ENCODE measurements at places on chromosomes 7 and 10.

DNA sequence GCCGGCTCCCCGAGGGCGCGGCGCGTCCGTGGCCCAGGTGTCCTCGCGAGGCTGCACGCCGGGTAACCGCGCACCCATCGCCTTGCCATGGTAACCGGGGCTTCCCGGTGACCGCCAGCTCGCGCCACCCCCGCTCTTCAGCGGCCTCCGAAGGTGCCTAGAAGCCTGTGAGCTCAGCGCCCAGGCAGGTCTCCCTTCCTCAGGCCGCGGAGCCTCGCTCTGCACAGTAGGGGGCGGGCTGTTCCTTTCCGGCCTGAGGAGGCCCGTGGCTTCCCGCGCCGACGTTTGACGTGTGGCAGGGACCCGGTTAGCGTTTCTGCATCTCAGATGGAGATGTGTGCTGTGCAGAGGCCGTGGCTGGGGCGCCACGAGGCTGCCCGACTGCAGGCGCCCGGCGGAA lies 117.1 kb downstream of the DYNC2I1 start:
- peak; percentile 71 for DNase-seq

GRCh38 chr7:92722541-92722940 lies 113.8 kb downstream of the CDK6 start:
- no peak for DNase-seq

DNA sequence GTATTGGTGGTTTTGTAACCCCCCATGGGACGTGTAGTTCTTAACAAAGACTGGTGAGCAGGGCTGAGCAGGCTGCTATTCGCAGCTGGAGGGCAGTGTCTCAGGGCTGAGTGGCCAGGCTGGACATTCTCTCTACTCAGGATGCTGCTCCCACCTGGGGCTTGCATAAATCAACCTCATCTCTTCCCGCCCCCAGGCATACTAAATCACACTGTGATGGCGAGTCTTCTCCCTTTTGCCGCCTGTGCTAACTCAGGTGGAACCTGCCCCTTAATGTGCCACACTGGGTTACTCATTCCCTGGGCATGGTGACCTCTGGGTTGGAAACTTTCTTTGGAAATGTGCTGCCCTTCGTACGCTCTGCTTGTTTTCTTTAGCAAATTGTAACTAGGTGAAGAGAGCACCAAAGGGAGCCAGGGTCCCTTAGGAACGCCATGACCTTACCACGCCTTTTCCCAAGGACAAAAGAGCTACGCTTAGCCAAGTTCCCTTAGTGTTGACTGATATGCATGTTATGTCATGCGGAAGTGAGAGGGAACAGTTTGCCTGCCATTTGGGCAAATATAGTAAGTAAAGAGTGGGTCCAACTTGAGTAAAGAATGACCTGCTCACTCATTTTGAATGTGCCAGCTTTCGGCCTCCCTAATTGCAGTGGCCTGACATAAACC lies 40.4 kb upstream of the COBL start:
- DNase-seq, result no peak

DNA sequence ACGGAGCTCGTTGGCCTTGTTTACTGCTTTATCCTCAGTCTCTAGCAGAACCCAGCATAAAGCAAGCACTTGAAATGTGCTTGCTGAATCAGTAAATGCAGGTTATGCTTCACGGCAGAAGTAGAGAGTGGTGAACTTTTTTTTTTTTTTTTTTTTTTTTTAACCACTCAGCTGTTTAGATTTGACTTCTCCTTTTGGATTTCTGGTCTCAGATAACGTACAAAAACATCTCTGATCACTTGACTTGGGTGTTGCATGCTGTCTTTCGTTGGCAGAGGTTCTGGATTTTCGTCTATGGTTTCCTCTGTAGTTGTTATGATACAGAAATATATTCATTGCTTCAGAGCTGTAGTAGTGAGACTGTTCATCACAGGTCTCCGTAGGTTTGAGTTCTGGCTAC lies 242.5 kb upstream of the HABP2 start:
- DNase-seq, result no peak

DNA sequence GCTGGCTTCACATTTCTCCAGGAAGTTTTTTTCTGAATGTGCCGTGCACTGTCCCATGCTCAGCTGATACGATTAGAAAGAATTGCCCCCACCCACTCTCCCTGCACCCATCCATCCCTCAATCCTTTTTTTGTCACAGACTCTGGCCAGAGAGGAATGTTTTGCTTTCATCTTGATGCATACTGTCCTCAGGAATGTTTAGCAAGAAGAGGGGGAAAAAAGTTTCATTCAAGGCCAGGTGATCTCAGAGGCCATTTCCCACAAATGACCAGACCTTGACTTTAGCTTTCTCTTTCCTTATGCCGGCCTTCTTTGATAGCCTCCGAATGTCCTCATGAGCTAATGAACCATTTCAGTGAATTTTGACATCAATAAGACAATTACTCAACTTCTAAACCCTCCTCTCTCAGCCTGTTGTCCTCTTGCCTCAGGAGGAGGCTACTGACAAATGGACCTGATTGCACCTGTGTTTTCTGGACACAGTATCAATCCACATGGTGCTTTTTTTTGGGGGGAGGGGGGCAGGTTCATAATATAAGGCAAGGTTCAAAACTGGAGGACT lies 105.0 kb upstream of the KLF6 start:
- DNase-seq, result peak; percentile 89

DNA sequence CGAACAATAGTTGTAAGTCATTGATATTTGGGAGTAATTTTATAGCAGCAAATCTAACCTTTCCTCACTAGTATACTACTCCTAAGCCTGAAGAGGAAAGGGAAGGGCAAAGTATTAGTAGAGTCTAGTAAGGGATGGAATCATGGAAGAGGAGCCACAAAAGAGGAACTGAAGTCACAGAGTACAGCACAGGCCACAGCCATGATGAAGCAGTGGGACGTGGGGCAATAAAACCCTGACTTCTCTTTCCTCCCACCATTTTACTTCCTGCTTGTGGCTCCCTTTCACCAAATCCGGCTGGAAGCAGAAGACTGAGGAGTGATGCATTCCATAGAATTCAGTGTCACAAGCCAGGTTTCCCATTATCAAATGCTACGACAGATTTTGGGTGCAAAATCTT lies 58.7 kb downstream of the CABCOCO1 start:
- DNase-seq, result no peak

DNA sequence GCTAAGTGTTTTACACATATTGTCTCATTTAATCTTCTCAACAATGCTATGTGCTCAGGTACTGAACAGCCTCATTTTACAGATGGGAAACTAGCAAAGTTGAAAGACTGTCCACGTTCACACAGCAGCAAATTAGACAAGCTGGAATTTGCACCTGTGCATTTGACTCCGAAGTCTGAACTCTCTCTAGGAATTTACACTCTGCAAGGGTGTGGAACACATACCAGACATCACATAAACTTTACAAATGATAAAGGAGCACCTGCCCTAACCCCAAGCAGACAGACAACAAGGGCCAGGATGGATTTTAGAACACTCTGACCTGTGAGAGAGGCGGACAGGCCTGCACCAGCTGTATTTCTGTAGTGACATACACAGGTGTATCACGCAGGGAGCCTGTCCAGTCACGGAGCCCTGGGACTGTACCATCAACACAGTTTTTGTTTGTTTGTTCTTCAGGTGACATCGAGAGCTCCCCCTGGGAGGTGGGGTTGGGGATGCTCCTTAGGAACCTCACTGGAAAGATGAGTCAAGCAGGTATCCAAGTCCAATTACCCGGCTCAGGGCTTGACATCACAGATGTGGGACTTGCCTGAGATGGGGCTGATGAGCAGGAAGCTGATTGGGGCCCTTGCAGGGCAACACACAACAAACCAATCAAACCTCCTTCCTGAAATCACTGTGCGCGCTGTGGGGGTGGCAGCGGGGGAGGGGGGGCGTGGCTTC lies 31.0 kb downstream of the MKI67 start:
- DNase-seq, result peak; percentile 40

- DNase-seq, result peak; percentile 80
Observed at GRCh38 chr7:152588350-152588749, 87.6 kb downstream of the XRCC2 start.

GRCh38 chr7:38211940-38212339 lies 33.9 kb downstream of the STARD3NL start:
- no peak for DNase-seq

- no peak for DNase-seq
Observed at GRCh38 chr10:88074971-88075370, 211.5 kb downstream of the PTEN start.

- DNase-seq, result no peak
Observed at GRCh38 chr10:26621243-26621888, 76.1 kb upstream of the PDSS1 start.

DNA sequence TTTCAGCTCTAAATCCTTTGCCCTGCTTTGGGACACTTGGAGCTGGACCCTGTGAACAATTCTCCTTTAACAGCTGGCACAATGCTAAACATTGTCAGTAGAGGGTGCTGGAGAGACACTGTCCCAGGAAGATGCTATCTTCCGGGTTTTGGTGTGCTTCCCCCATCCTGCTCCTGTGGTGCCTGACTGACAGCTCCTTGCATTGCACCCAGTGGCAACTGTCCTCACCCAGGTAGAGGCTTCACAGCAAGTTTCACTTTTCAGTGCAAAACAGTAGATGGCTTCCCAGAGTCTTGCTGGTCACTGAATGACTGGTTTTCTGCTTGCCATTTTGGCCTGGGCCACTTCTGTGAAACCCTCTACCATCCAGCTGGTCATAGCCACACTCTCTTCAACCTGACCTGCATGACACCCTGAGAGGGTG lies 77.3 kb downstream of the CDC14C start:
- peak; percentile 91 for DNase-seq

- DNase-seq, result no peak
Observed at GRCh38 chr10:117554241-117554814, 11.8 kb downstream of the EMX2 start.

- no peak for DNase-seq
Observed at GRCh38 chr7:151373599-151373998, 32.0 kb downstream of the NUB1 start.

- peak; percentile 55 for DNase-seq
Observed at GRCh38 chr7:84704380-84704779, 482.5 kb downstream of the SEMA3D start.

DNA sequence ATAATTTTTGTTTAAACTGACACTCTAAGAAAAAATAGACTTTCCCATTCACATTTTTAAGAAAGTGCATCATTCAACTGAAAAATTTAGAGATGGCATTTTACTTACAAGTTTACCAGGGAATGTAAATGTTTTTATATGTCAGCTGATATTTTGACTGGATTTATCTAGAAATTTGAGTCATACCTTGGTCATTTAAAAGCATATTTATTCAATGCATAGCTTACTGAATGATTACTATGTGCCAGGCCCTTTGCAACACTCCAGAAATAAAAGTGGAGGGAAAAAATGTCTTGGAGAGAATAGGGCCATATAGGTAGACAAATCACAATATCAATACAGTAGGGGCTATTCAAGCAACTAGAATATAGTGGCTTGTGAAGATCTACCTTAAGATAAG lies 98.4 kb upstream of the FAM3C start:
- DNase-seq, result no peak

DNA sequence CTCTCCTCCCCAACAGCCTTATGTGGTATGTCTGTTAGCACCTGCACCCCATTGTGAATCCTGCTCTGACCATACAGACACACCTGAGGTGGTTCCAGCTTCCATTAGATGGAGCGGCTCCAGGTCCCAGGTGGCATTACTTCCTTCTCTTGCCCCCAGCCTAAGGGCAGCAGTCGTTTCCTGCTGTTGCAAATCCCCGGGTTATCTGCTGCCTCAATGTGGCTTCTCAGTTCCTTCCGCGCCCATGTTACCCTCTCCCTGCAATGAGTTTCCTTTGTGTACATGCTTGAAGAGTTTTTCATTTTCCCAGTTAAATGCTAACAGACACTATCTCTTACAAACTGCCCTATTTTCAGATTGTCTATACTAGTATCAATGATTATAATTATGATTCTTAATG lies 62.8 kb upstream of the PRKCQ start:
- no peak for DNase-seq

- no peak for DNase-seq
Observed at GRCh38 chr10:116620423-116621400, at the start of gene PNLIPRP2. PNLIPRP2 (plus strand) TSS chr10:116620953.

DNA sequence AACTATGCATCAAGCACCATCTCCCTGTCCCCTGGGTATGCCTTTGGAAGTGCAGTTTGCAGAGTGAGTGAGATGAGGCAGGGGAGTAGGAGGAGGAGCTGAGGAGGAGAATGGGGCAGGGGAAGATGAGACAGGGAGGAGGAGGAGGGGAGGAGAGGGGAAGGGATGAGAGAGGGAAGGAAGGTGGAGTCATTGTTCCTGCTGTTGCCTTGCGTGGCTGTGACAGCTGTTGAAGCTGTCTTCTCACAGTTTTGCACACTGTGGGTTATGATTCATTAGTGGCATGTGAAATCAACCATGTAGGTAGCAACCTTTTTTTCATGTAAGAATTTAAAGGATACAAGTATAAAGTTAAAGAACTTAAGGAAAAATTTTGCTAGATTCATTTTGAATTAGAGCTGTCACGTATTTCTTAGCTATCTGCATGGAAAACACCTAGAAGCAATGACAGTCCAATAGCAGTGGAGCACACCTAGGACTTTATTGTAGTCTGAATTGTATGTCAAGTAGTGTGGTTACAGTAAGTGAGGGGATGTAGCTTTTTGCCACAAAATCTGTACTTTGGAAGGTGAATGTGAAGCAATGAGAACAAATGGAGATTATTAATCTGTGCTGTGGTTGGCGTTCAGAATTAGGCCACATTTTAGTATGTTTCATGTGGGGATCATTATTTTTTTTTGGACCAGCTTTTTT lies 21.7 kb downstream of the CCM2 start:
- DNase-seq, result peak; percentile 14

GRCh38 chr7:22630069-22630468 lies 96.9 kb upstream of the IL6 start:
- peak; percentile 44 for DNase-seq

GRCh38 chr10:37476285-37476684 lies 350.9 kb downstream of the ANKRD30A start:
- DNase-seq, result no peak

GRCh38 chr7:16891338-16891737 lies 9.6 kb upstream of the AGR3 start:
- DNase-seq, result peak; percentile 76

DNA sequence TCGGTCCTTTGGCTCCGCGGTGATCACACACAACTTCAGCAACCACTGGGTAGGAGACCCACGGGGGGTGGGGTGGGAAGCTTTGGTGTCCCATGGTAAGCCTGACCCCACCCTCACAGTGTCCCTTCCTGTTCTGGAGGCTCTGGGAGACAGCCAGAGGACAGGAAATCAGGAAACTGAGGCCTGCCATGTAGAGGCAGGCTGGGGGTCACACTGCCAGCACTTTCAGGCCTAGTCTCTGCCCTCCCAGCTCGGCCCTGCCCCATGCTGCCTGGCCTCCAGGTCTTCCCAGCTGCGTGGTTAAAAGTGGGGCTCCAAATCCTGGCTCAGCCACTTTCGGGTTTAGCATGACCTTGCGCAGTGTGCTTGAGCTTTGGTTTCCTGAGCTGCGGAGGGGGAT lies 10.9 kb downstream of the AQP1 start:
- no peak for DNase-seq

GRCh38 chr7:146875237-146875785 lies 758.7 kb downstream of the CNTNAP2 start:
- DNase-seq, result peak; percentile 1

DNA sequence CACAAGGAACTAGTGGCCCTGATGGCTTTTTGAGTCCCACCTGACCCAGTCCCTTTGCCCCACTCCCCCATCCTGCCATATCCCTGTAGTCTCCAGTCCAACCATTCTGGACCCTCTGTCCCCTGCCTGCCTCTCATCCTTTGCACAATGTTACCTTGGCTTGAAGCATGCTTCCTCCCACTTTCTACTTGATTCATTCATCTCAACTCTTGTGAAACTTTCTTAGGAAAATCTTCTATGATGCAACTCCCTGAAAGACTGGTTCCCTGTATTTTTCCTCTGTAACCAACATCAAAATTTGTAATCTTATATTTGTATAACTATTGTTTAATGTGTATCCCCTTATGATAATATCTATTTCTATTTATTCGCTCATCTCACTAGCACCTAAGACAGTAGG lies 151.5 kb downstream of the LRRTM3 start:
- DNase-seq, result no peak

All from mesendoderm (in vitro differentiated cells).